Natural killer cell treated with Interleukin-12 subunit alpha and Interleukin-12 subunit beta and Interleukin-15 and Interleukin-18, amount 100 ng/mL, for 72 hours (primary cell): ENCODE measurements at places on chromosomes 1 and 21. TPM values are rescaled to one million over a fixed set of nuclear protein-coding genes. Genes with fewer than 3 reads are reported as not detected.

GRCh38 chr1:66335859-66336640, 197.9 kb upstream of the SGIP1 start:
- H3K36me3 ChIP-seq: peaks cover 50% of the 10 kb centered on the region
- H3K27ac ChIP-seq: peak overlapping the region; percentile 96

- H3K27me3 ChIP-seq: no peaks in the 10 kb centered on the region
- no peak overlapping the region for H3K27ac ChIP-seq
- no peak overlapping the region for H3K4me3 ChIP-seq
- peaks cover 12% of the 10 kb centered on the region for H3K36me3 ChIP-seq
Observed at GRCh38 chr1:195105773-195106172, 1502.5 kb downstream of the KCNT2 start.

- H3K27me3 ChIP-seq: no peaks in the 10 kb centered on the region
- peaks cover 6% of the 10 kb centered on the region for H3K4me1 ChIP-seq
- DNase-seq: no peak
Observed at GRCh38 chr1:109534307-109534858, 5.3 kb upstream of the GPR61 start.

- H3K27ac ChIP-seq: peak overlapping the region; percentile 70
- DNase-seq: no peak
- H3K27me3 ChIP-seq: no peaks in the 10 kb centered on the region
- peaks cover 7% of the 10 kb centered on the region for H3K4me1 ChIP-seq
Observed at GRCh38 chr1:35838693-35839245, 31.0 kb downstream of the AGO4 start.

DNA sequence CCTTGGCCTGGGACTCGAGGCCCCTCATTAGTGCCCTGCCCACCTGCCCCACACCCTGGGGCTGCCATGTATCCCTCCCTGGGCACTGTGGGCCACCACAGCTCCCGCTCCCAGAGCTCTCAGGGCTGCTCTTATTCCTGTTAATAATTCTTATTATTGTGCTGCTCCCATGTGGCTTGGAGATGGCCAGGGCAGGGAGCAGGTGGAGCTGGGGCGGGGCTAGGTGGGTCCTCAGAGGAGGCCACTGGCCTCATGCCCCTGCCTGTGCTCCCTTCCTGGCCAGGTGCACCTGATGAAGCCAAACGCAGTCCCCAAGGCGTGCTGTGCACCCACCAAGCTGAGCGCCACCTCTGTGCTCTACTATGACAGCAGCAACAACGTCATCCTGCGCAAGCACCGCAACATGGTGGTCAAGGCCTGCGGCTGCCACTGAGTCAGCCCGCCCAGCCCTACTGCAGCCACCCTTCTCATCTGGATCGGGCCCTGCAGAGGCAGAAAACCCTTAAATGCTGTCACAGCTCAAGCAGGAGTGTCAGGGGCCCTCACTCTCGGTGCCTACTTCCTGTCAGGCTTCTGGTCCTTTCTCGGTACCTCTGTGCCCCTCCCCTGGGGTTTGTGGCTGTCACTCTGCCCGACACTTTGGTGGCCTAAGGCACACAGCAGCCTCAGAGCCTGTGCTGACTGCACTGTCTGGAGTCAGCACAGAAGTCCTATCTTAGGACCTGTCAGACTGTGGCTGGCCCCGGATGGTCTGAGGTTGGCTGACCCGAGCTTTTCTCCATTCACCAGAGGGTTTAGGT, 34.1 kb downstream of the BMP8A start:
- no peaks in the 10 kb centered on the region for H3K27me3 ChIP-seq
- peak overlapping the region; percentile 80 for H3K27ac ChIP-seq
- H3K36me3 ChIP-seq: no peaks in the 10 kb centered on the region
- DNase-seq: peak; percentile 89
- H3K4me3 ChIP-seq: peak overlapping the region; percentile 34
- peaks cover 29% of the 10 kb centered on the region for H3K4me1 ChIP-seq

- peaks cover 30% of the 10 kb centered on the region for H3K4me1 ChIP-seq
- no peak for DNase-seq
- peak overlapping the region; percentile 93 for H3K27ac ChIP-seq
Observed at GRCh38 chr1:25821630-25822091, 1.9 kb downstream of the MTFR1L start.

The CFAP107 gene
- not detected for total RNA-seq

DNA sequence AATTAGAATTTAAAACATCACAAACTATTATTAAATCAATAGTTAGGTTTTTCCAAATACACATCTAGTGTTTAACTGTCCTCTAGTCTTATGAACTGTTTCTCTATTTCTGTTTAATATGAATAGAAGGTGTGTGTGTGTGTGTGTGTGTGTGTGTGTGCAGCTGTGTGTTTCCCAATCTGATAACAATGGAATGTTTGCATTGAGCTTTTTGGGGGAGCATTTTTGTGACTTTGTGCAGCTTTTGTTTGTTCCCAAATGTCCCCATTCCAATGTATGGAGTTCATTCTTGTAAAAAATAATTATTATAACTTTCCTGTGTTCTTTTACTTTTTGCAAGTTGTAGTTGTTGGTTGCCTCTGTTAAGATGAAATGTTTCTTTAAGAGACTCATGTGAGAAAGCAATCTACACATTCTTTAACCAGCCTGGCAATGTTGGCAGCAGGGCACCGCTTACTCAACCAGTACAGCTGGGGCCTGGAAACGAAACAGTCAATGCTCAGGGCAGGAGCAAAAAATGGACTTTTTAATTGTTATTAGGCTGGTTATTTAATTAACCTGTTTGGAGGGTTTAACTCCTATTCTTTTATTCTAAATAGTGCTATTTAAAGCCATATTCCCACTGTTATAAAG, 354.3 kb downstream of the SRGAP2C start:
- no peak overlapping the region for H3K4me3 ChIP-seq
- H3K4me1 ChIP-seq: no peaks in the 10 kb centered on the region
- no peaks in the 10 kb centered on the region for H3K27me3 ChIP-seq
- no peak overlapping the region for H3K27ac ChIP-seq
- no peaks in the 10 kb centered on the region for H3K36me3 ChIP-seq
- no peak for DNase-seq

DNA sequence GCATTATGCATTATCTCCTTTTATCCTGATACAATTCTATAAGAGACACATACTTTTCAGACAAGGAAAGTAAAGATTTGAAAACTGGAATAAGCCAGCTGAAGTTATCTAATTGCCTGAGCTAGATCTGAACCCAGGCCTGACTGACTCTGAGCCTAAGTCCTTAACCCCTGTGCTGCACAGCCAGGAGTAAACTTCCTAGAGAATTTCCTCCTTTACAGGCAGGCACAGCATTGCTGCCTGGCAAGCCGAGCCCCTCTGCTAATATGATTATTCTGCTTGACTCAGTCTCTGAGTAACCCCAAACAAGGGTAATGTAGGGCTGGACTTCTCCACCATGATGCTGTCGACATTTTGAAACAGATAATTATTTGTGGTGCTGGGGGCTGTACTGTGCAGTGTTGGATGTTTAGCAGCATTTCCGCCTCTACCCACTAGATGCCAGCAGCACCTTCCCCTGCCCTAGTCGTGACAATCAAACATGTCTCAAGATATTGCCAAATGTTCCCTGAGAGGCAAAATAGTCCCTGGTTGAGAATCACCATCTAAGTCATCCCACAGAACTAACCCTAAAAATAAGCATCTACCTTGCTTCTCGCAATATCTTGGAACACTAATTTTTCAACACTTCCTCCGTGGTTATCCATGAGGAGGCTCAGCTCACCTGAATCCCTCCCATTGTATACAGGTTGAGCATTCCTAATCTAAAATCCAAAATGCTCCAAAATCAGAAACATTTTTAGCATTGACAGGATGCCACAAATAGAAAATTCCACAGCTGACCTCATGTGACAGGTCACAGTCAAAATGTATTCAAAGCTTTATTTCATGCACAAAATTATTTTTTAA, 18.5 kb downstream of the CAMK1G start:
- no peak overlapping the region for H3K27ac ChIP-seq
- H3K36me3 ChIP-seq: no peaks in the 10 kb centered on the region
- H3K4me3 ChIP-seq: no peak overlapping the region

DNA sequence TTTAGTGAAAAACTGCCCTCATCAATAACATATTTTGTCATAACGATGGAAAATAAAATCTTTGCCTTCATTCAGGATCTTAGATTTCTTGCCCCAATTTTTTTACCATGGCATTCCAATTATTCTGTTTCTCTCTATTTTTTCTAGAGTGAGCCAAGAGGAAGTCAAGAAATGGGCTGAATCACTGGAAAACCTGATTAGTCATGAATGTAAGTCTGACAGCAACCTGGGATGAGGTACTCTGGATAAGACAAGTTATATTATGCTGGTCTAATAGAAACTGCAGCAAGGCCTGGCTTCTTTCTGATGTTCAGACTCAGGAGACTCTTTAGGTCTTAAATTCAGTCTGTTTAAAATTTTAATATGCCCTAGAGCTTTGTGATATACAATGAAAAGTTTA, 3.5 kb downstream of the RGS4 start:
- H3K4me1 ChIP-seq: no peaks in the 10 kb centered on the region
- H3K27me3 ChIP-seq: peaks cover 66% of the 10 kb centered on the region
- H3K4me3 ChIP-seq: no peak overlapping the region
- no peaks in the 10 kb centered on the region for H3K36me3 ChIP-seq
- no peak for DNase-seq
- H3K27ac ChIP-seq: no peak overlapping the region

The KAZN gene
- 0.31 TPM for total RNA-seq

DNA sequence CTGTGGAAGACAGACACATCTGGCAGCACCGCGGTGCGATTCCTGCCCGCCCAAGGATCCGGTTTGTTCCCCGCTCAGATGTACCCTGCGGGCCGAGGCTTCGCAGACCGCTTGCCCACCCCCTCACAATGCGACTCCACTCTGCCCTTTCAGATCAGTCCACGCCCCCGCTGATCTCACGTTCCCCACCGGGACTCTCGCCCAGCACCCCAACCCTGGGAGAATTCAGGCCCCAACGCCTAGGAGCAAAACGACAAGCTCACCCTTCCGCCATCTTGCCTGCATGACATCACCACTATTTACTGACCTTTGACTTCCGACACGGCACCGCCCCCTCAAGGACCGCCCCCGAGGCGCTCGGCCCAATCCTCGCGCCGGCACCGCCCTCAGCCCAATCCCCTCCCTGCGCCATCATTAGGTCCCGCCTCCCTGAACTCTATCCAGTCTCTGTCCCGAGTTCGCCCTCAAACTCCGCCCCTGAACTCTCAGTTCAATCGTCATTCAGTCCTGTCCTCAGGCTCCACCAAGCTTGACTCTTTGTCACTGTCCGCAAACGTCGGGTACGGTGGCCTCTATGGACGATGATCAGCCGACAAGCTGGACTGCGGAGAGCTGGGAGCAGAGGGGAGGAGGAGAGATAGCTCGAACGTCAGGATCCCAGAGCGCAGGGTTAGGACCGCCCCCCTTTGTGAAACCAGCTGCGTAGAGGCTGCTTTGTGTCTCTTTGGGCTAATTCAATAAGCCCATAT, at the start of gene BSDC1:
Gene BSDC1 (minus strand): TSS at position 301 of the 749 bp plus-strand sequence. CDS start 27 bp downstream, at position 274.
- peaks cover 21% of the 10 kb centered on the region for H3K4me1 ChIP-seq
- peak within 1 kb of the TSS; percentile 97 for H3K27ac ChIP-seq
- peak within 1 kb of the TSS; percentile 97 for H3K4me3 ChIP-seq
- H3K36me3 ChIP-seq: no peaks in the 10 kb centered on the region
- DNase-seq: peak; percentile 98

The HAO2 gene
- total RNA-seq: not detected

The TMEM125 gene
- not detected for total RNA-seq

- H3K27me3 ChIP-seq: no peaks in the 10 kb centered on the region
- H3K27ac ChIP-seq: no peak overlapping the region
- H3K4me3 ChIP-seq: no peak overlapping the region
- no peak for DNase-seq
- no peaks in the 10 kb centered on the region for H3K4me1 ChIP-seq
Observed at GRCh38 chr1:106233511-106233910, 823.0 kb upstream of the PRMT6 start.

The DMBX1 gene
- total RNA-seq: 0.47 TPM

The RNU1-4 gene
- total RNA-seq: 1,591 TPM

The AKT3 gene
- 41.8 TPM for total RNA-seq

GRCh38 chr1:84254703-84255238, 46.7 kb upstream of the SAMD13 start:
- H3K27ac ChIP-seq: no peak overlapping the region
- no peaks in the 10 kb centered on the region for H3K27me3 ChIP-seq
- peaks cover 15% of the 10 kb centered on the region for H3K36me3 ChIP-seq
- no peak overlapping the region for H3K4me3 ChIP-seq
- H3K4me1 ChIP-seq: no peaks in the 10 kb centered on the region

GRCh38 chr1:17250601-17251000, 1.7 kb downstream of the PADI3 start:
- H3K4me3 ChIP-seq: no peak overlapping the region
- DNase-seq: no peak
- H3K27ac ChIP-seq: no peak overlapping the region
- H3K36me3 ChIP-seq: no peaks in the 10 kb centered on the region
- H3K4me1 ChIP-seq: no peaks in the 10 kb centered on the region

DNA sequence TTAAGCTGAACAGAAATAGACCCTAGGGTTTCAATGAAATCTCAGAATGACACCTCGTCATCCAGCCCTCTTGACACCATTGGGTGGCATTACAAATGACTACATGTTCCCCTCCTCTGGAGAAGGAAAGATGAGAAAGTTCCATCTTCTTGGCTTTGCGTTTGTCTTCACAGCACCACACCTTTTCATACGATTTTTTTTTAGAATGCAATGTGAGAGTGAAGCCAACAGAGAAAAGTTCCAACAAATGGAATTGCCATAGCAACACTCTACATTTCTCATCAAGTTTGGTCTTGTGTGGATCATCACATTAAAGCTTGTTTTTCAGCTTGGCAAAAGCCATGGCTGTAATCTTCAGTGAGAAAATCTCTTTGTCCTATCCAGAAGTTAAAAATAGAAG, 183.4 kb upstream of the SNX7 start:
- no peaks in the 10 kb centered on the region for H3K36me3 ChIP-seq
- no peak overlapping the region for H3K4me3 ChIP-seq
- no peak overlapping the region for H3K27ac ChIP-seq
- peaks cover 13% of the 10 kb centered on the region for H3K27me3 ChIP-seq
- no peaks in the 10 kb centered on the region for H3K4me1 ChIP-seq

The VWA5B1 gene
- total RNA-seq: not detected

The ERI3 gene
- total RNA-seq: 36.0 TPM

DNA sequence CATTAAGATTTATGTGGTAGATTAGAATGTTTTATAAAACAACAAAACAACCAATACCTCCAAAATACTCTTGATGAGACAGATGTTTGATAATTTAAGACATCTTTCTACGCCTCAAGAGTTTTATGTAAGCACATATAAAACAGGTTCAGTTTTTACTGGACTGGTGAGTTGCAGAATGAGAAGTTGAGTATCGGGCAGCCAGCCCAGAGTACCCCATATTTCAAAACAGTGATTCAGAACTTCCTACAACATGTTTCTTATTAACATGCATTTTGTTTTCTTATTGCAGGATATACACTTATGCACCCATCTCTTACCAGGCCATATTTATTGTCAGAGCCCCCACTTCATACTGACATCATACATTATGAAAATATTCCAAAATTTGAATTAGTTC, 91.4 kb upstream of the RAVER2 start:
- peaks cover 38% of the 10 kb centered on the region for H3K27me3 ChIP-seq
- no peak overlapping the region for H3K27ac ChIP-seq
- no peaks in the 10 kb centered on the region for H3K4me1 ChIP-seq

The KLHDC9 gene
- not detected for total RNA-seq

GRCh38 chr1:962381-963300, 2.3 kb downstream of the KLHL17 start:
- peaks cover 2% of the 10 kb centered on the region for H3K36me3 ChIP-seq
- no peaks in the 10 kb centered on the region for H3K27me3 ChIP-seq
- no peak overlapping the region for H3K27ac ChIP-seq

- no peaks in the 10 kb centered on the region for H3K27me3 ChIP-seq
- H3K36me3 ChIP-seq: no peaks in the 10 kb centered on the region
- no peak for DNase-seq
- no peak overlapping the region for H3K27ac ChIP-seq
- no peak overlapping the region for H3K4me3 ChIP-seq
- peaks cover 12% of the 10 kb centered on the region for H3K4me1 ChIP-seq
Observed at GRCh38 chr1:55378582-55378981, 163.4 kb upstream of the USP24 start.

The LRRC71 gene
- not detected for total RNA-seq

The EFNA1 gene
- total RNA-seq: not detected

The SCMH1 gene
- total RNA-seq: 16.4 TPM
